ENCODE measurements at places on chromosomes 5 and 9.
A peak's percentile ranks its signal among the peaks of the same experiment; 100 is the strongest.

GRCh38 chr5:150400316-150401075 lies 12.2 kb downstream of the CD74 start:
- DNase-seq: no peak

GRCh38 chr5:141855265-141856036 lies 22.8 kb downstream of the PCDH1 start:
- DNase-seq: no peak

- DNase-seq: no peak
Measured at GRCh38 chr9:5575000-5575399, 53.9 kb upstream of the RIC1 start.

DNA sequence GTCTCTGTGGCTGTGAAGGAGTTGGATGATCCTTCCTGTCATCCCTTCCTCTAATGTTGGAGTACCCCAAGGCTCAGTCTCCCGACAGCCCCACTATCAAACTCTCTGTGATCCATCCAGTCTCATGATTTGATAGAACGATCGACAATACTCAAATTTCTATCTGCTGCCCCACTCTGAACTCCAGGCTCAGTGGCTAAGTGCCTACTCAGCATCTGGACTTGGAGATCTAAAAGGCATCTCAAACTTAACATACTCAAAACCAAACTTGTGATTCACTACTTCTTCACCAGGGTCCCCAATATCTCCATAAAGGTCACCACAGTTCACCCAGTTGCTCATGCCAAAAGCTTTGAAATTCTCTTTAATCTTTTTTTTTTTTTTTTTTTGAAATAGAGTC lies 15.1 kb upstream of the STRBP start:
- no peak for DNase-seq

GRCh38 chr5:159161361-159162214 lies 47.8 kb downstream of the RNF145 start:
- DNase-seq: no peak

DNA sequence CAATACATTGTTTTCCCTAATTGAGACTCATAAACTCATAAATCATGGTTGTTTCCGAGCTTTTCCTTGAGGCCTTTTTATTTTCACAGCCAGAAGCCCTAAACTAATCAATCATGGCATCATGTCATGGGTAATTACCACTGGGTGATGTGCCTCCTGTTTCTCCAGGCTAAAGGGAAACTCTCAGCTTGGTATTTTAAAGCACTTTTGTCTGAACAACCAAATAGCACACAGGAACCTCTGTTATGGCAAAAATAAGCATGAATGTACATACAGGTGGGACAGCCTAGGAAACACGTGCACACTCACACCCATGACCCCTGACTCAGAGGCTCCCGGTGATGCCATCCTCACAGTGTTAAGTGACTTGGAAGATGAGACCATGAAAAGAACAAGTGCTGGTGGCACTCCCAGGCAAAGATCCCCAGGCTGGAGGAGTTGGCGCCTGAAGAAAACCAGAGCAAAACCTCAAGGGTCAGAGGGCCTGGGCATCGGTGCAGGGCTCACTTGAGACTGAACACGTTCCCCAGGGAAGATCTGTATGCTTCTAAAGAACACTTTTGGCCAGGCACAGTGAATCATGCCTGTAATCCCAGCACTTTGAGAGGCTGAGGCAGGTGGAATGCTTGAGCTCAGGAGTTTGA lies 154.3 kb downstream of the ROR2 start:
- no peak for DNase-seq

DNA sequence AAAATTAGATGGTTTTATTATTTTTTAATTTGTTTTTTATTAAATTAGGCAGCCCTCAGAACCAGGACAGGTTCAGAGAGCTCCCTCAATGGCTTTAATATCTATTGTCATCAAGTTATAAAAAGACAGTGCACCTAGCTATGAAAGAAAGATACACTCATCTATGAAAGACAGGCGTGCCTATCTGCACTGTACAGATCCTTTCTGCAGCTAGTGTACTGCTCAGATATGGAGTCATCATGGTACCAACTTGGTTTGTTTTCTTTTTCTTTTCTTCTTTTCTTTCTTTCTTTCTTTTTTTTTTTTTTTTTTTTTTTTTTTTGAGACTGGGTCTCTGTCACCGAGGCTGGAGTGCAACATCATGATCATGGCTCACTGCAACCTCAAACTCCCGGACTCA lies 54.8 kb upstream of the GPBP1 start:
- DNase-seq: no peak

DNA sequence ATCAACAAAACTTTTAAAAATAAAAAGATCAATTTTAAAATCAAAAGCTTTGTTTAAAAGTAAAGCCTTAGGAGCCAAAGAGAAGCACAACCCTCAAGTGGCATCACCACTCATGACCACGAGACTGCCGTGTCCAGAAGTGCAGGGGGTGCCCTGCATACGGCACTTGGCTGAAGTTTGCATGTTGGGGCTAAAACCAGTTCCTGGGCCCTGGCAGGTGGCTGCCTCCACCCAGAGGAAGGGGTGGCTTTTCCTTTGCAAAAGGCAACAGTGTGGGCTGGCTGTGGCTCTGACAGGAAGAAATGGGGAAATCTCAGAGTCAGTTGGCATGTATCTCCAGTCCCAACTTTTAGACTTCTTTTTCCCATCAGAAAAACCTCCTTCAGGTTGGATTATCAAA lies 15.3 kb downstream of the TRMO start:
- DNase-seq: no peak

GRCh38 chr9:18798106-18798505 lies 234.9 kb downstream of the SAXO1 start:
- no peak for DNase-seq

DNA sequence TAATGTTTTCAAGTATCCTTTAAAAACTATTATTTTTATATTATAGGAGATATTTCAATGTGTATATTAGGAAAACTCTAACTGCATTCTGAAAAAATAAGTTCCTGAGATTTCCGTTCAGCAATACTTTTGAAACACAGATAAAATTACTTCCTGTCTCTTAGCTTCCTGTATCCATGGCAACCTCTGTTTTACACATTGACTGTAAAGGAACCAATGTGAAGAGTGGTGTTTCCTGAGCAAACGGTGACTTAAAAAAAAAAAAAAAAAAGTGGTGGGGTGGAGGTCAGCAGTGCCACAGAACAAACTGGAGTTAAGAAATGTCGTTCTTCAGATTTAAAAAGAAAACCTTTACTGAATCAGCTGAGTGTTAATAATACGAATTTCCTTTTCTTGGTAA lies at the start of gene LRRC70:
LRRC70 (plus strand) TSS at position 280 of the 400 bp plus-strand sequence. CDS start 620 bp downstream, outside the sequence.
- peak; percentile 9 for DNase-seq

- peak; percentile 7 for DNase-seq
Measured at GRCh38 chr5:82641331-82642003, 363.3 kb upstream of the RPS23 start.

Data from GM12891 (cell line).